Islet precursor cell (in vitro differentiated cells): ENCODE measurements at places on chromosomes 6 and 20.

DNA sequence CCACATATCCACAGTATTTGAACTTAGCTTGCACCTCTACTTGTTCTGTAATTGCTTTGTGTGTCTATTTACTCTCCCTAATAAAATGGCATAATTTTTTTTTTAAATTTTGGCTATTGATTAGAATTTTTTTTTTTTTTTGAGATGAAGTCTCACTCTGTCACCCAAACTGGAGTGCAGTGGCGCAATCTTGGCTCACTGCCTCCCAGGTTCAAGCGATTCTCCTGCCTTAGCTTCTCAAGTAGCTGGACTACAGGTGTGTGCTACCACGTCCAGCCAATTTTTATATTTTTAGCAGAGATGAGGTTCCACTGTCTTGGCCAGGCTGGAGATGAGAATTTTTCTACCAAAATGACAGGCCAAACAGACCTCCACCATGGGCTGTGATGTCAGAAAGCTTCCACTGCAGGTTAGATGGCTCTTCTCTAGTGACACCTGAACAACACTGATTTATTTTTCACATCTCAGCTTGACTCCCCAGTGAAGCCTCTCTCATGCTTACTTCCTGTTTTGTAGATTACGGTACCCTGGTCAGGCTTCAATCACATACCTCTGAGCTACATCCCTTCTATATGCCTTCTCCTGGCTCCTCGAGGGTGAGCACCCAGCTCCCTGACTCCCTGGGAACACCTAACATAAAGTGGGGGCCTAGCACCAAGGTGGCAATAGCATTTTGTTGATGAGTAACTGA, 112.8 kb downstream of the ARHGAP18 start:
- no peak for DNase-seq

GRCh38 chr6:89350281-89350966, 2.1 kb downstream of the UBE2J1 start:
- no peak for DNase-seq

DNA sequence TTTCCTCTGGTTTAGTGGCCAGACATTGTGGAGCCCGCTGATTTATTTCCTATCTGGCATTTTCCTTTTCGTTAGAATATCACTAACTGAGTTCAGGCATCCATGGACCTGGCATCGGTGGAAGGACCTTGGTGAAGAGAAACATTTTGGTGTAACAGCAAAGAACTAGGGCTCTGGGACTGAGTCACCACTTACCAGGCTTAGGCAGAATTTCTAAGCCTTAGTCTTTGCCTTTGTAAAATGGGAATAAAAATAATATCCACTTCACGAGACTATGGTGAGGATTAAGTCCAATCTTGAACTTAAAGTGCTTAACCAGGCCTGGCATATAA, 42.0 kb upstream of the ENPP1 start:
- DNase-seq = no peak

DNA sequence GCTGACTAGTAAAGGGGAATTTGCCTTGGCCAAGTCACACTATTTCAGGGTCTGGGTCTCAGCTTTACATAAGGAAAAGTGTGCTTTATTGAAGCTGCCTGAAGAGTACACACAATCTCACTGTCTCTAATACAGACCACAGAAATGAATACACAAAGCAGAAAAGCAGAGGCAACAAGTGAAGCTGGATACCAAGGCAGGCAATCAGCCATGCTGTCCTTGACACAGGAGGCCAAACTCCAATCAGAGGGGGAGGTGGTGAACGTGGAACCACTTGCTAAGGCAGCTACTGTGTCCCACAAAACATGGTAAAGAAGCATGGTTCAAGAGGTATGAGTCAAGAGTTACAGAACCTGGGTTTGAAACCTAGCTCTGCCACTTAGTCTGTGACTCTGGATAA, 21.8 kb upstream of the CCND3 start:
- DNase-seq = no peak

GRCh38 chr20:54474866-54475265, 527 bp upstream of the DOK5 start:
- peak; percentile 59 for DNase-seq

DNA sequence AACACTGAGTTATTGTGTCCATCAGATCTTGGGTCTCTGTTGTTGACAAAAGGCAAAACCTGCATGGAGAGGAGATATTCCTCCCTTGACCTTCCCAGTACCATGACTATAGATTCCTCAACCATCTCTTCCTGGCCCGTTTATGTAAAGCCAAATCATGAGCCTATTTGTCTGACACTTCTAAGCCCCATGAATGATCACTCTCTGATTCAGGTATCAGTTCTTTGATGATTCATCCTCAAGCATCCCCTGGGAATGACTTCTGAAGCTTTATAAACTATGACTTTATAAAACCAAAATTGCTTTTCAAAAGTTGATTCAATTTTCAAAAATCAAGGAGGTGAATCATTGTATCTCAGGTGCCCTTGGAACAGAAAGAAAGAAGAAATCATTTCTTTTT, 78.7 kb upstream of the LOC128125822 start:
- no peak for DNase-seq

- no peak for DNase-seq
Observed at GRCh38 chr6:7805078-7805849, 79.4 kb downstream of the BMP6 start.

DNA sequence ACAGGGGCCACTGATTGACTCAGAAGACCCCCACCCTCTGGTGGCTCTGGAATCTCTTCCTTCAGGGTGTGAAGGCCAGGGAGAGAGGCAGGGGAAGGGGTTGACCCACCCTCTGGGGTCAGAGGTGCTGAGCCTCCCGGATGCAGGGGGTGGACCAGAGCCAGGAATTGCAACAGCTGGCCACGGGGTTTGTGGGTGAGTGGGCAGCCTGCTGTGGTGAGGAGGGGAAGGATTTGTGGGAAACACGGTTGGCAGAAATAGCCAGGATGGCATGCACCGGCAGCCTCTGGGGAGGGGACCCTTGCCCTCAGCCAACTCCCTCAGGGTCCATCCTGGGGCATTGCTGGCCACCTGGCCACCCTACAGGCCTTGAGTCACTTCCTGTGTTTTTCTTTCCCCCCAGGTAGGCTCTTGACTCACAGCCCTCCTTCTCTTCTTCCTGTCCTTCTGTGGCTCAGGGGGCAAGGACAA, 92.8 kb downstream of the MRPL14 start:
- peak; percentile 55 for DNase-seq

DNA sequence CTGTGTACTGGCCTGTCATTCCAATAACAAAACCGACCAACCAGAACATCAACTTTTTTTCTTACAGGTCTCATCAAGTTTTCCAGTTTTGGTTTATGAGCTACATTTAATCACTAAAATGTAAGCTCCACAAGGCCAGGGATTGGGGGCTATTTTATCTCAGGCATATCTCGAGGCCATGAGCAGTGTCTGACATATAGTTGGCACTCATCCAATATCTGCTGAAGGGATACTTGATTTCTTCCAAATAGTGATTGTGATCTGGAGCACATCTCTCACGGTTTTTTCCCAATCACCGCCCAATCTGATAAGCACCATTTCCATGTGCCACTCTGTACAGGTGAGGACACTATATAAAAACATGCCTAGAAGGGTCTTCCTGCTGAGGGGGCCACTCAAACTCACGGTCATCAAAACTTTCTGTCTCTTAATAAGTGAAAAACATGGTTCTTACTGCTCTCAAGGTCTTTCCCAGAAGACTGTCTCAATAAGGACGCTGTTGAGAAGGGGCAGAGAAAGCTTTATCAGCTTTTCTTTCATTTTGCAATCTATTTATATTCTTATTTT, 65.5 kb downstream of the MAN1A1 start:
- no peak for DNase-seq

GRCh38 chr20:47785854-47786764, 828 bp upstream of the SULF2 start:
- peak; percentile 92 for DNase-seq

- peak; percentile 57 for DNase-seq
Observed at GRCh38 chr6:67880939-67881705, 754.0 kb upstream of the ADGRB3 start.

GRCh38 chr20:57587278-57587988, 26.5 kb downstream of the PCK1 start:
- DNase-seq = no peak

DNA sequence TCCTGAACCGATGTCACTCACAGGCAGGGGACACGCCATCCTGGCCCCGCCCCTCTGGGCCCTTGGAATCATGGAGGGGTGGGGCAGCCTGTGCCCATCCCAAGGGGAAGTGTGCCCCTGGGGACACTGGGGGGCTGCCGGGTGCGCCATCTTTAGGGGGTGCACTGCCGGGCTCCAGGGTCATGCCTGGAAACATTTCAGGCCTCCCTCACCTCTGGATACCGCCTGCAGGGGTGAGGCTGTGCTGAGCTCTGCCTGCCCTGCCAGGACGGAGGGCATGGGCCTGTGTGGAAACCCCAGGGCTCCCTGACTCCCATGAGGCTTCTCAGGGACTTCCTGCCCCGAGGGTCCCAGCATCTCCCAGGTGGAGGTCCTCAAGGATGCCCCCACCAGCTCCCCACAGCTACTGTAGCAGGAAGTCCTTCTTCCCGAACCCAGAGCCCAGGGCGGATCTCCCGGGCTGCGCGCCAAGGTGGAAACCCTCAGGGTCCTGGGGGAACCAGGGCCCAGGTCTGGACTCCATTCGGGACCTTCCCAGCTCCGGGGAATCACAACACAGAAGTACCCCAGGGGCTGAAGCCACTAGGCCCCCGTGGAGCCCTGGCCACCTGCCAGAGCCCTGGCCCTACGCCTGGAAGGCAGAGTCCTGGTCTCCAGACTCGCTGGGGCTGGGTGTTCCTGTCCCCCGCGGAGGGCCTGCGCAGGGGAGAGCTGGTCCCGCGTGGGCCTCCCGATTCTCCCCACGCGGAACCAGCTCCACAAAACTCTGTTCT, 15.6 kb downstream of the CHRNA4 start:
- no peak for DNase-seq

GRCh38 chr20:25686081-25687067, 10.3 kb downstream of the ZNF337 start:
- no peak for DNase-seq

DNA sequence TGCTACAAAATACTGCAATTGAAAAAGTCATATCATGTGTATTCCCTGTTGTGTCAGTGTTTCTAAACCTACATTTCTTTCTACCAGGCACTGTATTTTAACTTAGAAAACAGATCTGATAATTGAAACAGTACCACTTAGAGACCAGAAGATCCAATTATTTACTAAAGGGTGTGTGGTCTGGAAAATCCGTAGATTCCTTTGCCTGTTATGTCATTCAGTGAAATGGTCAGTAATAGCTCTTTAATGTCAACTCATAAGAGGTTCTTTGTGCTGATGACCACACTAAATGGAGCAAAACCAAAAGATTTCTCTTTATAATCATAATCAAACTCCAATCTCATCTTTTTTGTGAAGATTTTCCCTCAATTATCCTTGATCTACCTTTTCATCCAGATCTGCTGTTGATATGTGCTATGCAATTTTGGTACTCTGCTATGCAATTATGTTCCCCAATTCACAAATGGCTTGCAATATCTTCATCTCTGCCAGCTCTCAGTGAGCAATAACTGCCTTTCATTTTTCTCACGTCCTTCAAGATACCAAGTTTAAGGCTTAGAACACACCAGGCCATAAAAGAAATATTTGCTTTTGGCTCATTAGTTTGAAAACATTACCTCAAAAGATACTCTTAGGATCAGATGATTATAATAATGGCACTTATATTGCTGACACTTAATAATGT, 165.5 kb downstream of the MOXD1 start:
- DNase-seq = no peak

- no peak for DNase-seq
Observed at GRCh38 chr6:1569377-1569776, 40.3 kb upstream of the FOXC1 start.

DNA sequence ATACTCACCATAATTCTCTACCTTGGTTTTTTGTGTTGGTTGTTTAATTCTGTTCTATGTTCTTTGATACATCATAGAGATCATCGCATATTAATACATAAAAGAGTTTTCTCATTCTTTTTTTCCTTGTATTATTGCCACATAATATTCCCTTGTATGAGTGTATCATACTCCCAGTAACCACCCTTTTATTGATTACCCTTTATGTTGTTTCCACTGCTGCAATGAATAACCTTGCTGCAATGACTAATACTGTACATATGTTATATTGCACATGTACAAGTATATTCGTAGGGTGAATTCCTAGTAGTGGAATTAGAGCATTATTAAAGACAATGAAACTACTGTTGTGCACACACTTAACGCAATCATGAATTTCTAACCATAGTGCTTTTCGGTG, 9.1 kb upstream of the SF3B5 start:
- no peak for DNase-seq

- DNase-seq = no peak
Observed at GRCh38 chr6:20708367-20709124, 174.3 kb downstream of the CDKAL1 start.

DNA sequence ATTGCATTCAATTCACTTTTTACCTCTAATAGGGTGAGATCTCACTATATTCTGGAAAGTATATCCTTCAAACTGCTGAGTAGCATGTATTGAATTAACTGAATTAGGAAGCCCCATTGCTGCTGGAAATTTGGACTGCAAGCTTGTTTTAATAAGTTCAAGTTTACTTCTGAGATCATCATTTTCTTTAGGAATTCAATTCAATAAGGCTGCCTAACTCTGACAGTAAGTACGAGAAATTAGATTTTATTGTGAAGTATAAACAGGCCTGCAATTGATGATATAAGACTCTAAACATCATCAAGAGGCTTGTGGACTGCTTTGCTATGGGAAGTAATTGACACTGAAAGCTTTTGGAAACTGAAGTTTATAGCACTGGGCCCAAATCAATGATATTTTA, 44.4 kb downstream of the OGFRL1 start:
- DNase-seq = no peak

GRCh38 chr6:487956-488355, 96.4 kb downstream of the IRF4 start:
- no peak for DNase-seq

DNA sequence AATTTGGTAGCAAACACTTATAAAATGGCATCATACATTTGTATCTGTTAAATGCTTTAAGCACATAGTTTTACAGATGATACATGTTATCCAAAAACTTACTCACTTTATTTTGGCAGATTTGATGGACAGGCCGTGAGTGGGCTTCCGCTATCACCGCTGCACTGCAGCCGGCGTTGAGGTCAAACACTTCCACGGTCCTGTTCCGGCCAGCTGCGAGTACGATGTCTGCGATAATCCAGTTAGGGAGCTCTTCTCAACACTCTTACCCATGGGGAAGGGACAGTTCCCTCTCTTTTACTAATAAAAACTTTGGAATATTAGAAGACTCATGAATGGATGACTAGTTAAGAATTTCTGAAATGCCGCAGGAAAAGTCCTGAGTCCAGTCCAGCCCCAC, 69.0 kb downstream of the WDR27 start:
- no peak for DNase-seq
